T-cell (primary cell): ENCODE measurements at places on chromosomes 13 and 19.

DNA sequence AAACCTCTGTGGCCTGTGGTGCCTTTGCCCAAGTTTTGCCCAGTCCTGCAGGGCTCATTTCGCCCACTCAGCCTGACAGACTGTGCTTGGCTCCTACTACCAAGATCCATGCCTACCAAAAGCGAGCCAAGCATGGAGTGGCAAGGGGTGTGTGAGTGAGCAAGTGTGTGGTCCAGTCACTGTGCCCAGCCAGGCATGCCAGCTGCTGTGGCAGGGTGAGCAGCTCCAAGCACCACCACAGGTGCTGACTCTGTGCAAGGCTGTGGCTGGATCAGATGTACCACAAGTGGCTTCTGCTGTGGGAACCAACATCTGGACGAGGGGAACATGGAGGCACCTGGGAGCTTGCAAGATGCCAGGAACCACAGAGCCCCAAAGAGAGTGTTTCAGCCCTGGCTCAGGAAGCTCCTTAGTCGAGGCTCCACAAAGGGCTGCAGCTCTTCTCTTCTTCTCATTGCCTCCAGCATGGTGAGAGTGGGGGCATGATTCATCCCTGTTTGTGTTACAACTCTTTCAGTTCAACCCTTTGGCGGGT lies 1564.2 kb upstream of the MIR17HG start:
- no peak for DNase-seq

- DNase-seq, result no peak
These were observed 5.7 kb downstream of the ZNF888 start for GRCh38 chr19:52917531-52917930.

- DNase-seq, result no peak
These were observed 14.0 kb upstream of the MYADM start for GRCh38 chr19:53853707-53854106.

GRCh38 chr13:37960427-37960826 lies 90.9 kb upstream of the TRPC4 start:
- DNase-seq, result no peak

DNA sequence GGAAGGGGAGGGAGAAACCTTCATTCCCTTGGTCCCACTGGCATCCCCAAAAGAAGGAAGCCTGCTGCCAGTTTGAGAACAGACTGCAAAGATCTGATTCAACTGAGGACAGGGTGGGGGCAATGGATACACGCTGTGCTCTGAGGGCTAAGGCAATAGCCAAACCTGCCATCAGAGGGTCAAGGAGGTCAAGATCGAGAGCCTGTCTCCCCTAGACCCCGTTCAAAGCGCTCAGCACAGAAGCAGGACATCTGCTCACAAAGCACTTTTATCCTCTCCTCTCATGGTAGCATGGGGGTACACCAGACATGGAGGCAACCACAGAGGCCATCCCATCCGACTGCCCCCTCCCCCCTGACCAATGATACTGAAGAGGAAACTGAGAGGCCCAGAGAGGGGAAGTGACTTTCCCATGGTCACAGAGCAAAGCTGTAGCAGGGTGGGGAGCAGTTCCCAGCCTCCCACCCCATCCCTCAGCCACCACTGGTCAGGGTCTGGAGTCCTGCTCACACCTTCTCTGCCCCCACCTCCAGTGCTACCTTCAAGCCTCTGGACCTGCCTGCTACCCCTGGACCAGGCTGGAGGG lies 11.1 kb downstream of the POU2F2 start:
- no peak for DNase-seq

- DNase-seq, result no peak
These were observed 6.2 kb upstream of the WBP4 start for GRCh38 chr13:41054919-41055619.

DNA sequence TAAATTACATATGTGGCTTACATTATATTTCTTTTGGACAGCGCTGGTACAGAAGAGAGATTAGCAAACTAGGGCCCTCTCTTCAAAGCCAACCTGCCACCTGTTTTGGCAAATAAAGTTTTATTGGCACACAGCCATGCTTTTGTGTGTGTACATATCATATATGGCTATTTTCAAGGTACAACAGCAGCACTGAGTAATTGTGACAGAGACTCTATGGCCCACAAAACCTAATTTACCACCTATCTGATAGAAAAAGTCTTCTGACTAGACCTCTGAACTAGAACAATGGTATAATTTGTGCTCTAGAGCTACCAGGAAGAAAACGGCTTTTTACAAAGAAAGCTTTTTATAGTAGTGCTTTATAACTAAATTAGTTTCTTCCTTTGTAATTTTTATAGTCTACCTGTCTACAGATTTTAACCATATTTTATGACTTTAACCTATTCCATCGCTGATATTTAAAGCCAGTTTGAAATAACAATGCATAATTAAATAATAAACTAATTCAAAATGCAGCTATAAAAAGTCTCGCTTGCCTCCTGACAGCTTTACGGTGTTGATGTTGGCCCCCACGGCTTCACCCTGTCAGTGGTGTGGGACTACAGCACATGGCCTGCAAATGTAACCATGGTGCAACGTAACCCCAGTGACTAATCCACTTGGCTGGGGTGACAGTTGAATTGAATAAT lies 17.7 kb upstream of the DPY19L3 start:
- no peak for DNase-seq

DNA sequence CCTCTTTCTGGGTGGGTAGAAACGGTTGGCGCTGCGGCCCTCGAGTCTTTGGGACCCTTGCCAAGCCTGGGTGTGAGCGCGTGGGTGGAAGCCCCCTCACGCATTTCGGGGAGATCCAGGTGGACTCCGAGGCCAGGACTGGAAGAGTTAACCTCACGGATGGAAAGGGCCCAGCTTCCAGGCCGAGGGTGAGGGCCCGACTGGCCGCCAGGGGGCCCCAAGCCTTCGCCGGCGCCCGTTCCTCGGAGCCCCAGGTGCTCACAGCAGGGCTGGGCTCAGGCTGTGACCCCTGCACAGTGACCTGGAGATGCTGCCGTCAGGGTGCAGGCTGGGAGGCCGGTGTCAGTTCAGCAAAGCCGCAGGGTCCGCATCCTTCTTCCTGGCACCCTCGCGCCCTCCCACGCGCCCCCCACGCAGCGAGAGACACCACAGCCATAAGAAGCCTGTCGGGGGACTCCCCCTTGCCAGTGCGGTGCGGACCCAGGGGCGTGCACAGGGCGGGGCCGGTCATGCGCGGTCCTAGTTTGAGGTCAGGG lies 34.2 kb upstream of the TMEM255B start:
- peak; percentile 91 for DNase-seq

GRCh38 chr19:14770944-14771839 lies 7.2 kb downstream of the ADGRE2 start:
- no peak for DNase-seq

- no peak for DNase-seq
These were observed 26.3 kb downstream of the CKM start for GRCh38 chr19:45296355-45296754.

- DNase-seq, result no peak
These were observed 50.8 kb upstream of the XPO4 start for GRCh38 chr13:20953245-20953931.

- peak; percentile 29 for DNase-seq
These were observed 2.3 kb downstream of the PPP1R15A start for GRCh38 chr19:48874303-48875135.

DNA sequence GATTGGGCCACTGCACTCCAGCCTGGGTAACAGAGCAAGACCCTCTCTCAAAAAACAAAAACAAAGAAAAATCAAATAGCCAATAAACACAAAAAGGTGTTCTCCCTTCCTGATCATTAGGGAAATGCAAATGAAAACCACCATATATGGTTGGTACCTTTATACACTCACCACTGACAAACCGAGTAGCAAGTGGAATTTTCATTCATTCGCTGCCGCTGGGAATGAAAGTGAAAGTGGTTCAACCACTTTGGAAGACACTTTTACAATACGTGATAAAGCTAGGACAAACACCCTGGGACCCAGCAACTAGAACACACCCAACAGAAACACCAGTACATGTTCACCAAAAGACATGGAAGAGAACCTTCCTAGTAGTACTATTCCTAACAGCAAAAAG lies 21.0 kb downstream of the GRIK5 start:
- DNase-seq, result no peak

GRCh38 chr13:77002590-77003190 lies 10.8 kb downstream of the CLN5 start:
- DNase-seq, result no peak

DNA sequence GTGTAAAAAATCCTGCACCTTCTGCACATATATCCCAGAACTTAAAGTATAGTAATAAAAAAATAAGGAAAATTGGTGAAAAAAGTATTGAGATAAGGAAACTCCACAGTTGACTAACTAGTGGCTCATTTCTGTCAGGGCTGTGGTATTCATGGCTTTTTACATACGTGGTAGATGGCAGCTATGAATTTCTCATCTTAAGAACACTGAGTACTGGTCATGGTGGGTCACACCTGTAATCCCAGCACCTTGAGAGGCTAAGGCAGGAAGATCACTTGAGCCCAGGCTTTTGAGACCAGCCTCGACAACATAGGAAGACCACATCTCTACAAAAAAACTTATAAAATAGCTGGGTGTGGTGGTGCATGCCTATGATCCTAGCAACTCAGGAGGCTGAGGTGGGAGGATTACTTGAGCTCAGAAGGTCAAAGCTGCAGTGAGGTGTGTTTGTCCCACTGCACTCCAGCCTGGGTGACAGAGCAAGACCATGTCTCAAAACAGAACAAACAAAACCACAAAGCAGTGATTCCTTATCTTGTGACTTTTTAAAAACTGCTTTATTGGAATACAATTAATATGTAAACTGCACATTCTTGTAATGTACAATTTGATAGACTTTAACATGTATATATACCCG lies 16.8 kb downstream of the SLAIN1 start:
- no peak for DNase-seq

DNA sequence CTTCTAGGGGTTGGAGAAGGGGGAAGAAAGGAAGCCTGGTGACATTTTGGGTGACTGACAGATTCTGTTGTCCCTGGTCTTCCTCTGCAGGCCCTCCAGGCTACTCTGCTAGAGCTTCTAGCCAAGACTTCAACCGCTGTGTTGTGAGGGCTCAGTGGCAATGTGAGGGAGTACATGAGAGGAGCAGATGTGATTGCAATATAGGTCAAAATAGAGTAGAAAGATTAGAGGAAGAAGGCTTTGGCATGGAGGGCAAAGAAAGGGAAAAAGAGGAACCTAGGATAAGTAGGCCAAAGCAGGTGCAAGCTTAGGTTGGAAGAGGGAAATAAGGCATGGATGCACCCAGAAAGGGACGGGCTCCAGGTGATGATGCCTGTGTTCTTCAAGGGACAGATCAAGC lies 216.9 kb downstream of the RGCC start:
- no peak for DNase-seq
